ENCODE measurements at places on chromosomes 1 and 21.

- no peak for DNase-seq
Measured at GRCh38 chr1:154663471-154664060, 55.6 kb upstream of the ADAR start.

DNA sequence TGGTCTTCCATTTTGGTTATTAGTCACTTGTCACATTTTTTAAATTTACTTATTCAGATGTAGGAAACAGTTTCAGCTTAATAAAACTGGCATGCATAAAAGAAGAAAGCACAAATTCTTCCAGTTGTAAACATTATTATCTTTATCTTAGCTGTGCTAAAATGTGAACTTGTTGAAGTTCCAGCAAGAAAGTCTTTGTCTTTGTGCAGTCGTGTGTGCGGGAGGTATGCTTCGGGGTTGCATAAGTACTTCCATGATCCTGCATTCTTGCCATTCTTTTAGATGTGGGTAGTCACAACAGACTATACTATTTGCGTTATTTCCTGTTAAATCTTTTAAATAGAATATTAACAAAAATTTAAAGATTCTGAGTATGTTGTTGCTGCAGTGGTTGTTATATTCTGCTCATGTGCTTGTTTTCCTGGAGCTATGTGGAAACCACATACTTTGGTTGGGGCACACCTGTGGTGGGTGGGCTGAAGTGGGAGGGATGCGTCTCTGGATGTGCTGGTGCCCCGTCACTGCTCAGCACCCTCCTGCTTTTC is 49.9 kb downstream of the CBS start:
- DNase-seq, result no peak

DNA sequence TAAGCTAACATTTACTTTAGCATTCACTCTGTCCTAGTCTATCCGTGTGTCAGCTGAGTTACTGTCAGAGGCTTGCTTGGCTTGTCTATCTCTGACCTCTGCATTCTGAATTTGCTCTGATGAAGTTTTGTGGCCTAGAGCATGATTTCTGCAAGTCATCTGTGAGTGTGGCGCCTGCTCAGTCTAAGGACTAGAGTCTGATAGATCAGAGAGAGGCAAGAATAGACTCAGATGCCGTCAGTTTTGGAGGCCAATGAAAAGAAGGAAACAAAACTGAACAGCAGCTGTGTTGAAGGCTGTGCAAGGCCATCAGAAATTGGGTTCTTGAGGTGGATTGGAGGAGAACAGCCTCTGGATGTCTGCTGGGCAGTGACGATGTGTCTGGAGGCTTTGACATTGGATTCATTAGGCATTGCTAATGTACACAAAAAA is 573.1 kb downstream of the USP25 start:
- no peak for DNase-seq

GRCh38 chr1:238139713-238140112 is 249.0 kb upstream of the ZP4 start:
- no peak for DNase-seq

DNA sequence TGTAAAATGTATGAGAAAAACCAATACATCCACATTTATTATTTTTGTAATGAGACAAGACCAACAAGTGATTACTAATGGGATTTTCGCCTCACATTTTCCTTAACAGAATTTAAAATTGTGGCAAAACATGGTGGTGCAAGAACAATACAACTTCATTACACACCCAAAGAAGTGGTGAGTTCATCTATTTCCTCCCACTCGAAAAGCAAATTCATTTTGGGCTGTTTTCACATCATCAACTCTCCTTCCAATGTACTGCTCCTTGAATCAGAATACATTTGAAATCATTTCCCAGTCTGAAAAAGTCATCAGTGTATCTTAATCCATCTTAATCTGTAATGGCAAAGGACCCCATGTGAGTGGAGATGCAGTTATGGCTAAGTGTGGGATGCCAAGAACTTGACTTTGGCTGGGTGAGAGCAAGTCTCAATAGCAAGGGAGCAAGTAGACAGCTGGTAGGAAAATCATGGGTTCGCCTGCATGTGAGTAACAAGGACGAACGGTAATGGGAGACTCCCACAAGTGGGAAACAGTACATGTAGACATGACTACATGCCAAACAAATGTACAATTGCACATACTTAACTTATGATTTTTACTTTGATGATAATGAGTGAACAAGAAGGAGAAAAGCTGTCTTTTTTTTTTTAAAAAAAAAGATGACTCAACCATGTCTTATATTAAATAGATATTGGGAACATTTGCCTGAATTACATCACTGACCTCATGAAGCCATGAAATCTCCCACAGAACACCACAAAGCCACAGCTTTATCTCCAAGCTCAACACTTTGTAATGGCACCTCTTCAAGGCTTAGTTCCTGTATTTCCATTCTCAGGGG is 46.0 kb downstream of the RUNX1 start:
- no peak for DNase-seq

DNA sequence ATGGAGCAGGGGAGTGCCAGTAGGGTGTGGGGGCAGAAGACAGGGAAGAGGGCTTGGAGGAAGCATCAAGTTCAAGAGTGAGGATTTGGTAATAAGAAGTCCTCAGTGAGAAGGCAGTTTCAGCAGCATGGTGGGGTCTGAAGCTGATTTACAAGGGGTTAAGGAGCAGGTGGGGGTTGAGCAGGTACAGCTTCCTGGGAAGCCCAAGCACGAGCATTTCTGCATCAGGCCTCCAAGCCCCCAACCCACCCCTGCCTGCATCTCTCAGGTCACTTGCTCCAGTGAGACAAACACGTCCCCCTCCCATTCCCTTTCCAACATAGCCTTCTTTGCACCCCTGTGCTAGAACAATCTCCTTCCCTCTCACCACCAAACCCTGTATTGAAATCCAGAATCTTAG is 574.7 kb downstream of the MATN1 start:
- DNase-seq, result no peak

- DNase-seq, result no peak
Measured at GRCh38 chr1:183472488-183473216, at the start of gene SMG7. SMG7 (plus strand) TSS chr1:183472499; CDS start chr1:183472621, 122 bp downstream.

GRCh38 chr1:198467907-198468306 is 72.6 kb downstream of the ATP6V1G3 start:
- no peak for DNase-seq

GRCh38 chr1:191901651-191902050 is 256.6 kb upstream of the RGS18 start:
- DNase-seq, result no peak

DNA sequence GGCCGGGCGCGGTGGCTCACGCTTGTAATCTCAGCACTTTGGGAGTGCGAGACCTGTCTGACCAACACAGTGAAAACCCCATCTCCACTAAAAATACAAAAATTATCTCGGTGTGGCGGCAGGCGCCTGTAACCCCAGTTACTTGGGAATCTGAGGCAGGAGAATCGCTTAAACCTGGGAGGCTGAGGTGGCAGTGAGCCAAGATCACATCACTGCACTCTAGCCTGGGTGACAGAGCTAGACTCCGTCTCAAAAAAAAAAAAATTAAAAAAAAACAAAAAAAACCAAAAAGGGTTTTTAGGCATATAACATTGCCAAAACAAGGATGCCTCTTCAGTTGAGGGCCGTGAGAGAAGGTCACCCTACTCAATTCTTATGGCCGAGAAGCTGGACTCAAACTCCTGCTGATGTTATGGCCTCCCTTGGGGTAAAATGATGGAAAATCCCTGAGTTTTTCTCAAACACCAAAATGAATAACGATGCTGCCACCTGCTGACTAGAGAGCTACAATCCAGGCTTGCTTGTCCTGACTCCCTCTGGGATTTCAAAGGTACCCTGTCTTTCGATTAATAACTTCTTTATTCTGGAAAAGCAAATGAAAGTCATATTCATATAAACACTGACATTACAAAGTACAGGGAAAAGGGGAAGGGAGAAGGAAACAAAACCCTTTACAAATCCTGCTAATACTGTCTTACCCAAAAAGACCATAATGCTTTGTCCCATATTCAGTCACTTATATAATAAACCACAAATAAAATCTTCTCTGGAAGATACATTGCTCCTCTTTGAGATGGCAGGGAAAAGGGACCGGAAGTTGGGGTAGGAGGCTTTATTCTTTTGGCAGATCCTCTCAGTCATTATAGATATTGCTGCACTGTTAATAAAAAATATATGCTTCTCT is 10.7 kb downstream of the RAB42 start:
- no peak for DNase-seq

DNA sequence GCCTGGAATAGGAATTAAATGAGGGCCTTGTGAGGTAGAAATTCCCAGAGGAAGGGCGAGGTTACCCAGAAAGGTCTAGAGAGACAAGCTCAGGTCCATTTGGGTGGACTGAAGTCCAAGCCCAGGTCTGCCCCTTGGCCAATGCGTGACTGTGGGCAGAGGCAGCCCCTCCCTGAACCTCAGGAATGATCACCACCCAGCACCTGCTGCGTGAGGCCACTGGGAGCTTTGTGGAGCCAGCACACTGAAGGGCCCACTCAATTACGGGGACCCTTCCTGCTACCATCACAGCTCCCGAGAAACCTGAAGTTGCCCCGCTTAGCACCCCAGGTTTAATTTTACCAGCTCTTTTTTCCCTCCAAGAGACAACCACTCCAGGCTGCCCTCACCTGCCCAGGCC is 6.5 kb upstream of the MATN1 start:
- no peak for DNase-seq

- DNase-seq, result no peak
Measured at GRCh38 chr1:42923367-42924081, 35.1 kb downstream of the SLC2A1 start.

GRCh38 chr1:234503193-234504050 is 24.4 kb upstream of the TARBP1 start:
- DNase-seq, result no peak

DNA sequence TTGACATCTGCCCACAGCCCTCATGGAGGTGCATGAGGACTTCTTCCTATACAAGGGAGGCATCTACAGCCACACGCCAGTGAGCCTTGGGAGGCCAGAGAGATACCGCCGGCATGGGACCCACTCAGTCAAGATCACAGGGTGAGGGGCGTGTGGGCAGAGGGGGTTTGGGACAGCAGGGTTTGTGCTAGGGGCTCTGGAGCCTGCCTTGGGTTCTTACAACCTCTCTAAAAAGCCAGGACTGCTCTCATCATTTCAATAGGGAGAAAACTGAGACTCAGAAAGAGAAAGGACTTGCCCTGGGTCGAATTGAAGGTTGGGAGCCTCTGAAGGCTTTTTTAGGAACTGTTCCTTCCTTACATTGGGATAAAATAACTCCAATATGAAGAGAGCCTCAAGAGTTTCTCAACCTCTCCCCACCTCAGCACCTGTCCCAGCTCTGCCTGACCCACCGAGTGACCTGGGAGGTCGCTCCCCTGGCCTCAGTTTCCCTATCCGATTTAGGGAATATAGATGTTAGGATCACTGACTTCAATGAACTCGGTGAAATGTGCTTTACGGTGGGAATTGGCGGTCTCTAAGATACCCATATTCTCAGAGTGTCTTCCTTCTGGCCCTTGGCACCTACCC is 9.5 kb downstream of the TINAGL1 start:
- DNase-seq, result no peak

All from NCI-H187 treated with DMSO at 0.1 percent for 48 hours (cell line).